ENCODE measurements at places on chromosomes 7 and 10.

DNA sequence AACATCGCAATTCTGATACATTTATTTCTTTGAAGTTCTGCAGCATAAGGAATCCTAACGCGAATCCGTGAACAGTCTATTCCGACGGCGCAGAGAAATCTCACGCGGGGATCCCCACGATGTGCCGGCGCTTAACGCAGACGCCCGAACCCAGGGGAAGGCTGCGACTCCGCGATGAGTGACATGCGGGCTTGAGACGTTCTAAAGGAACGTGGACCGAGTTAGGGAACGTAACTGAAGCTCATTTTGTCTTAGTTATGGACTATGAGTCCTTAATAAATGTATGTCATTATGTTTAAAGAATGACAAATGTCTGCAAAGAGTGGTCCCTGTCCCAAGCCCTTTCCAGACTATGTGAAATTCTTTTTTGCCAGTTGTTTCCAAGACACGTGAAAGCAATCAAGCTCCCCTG lies 995 bp upstream of the PARD3 start:
- H3K27ac ChIP-seq = peak overlapping the region; percentile 88
- H3K36me3 ChIP-seq = no peaks in the 10 kb centered on the region
- H3K27me3 ChIP-seq = no peaks in the 10 kb centered on the region
- H3K4me3 ChIP-seq = peak overlapping the region; percentile 94
- DNase-seq = no peak

GRCh38 chr10:91389636-91390512 lies 20.3 kb upstream of the HECTD2 start:
- H3K4me3 ChIP-seq = no peak overlapping the region
- no peaks in the 10 kb centered on the region for H3K36me3 ChIP-seq
- no peaks in the 10 kb centered on the region for H3K27me3 ChIP-seq
- H3K4me1 ChIP-seq = no peaks in the 10 kb centered on the region
- DNase-seq = no peak

- H3K27me3 ChIP-seq = no peaks in the 10 kb centered on the region
- H3K4me3 ChIP-seq = no peak within 1 kb of the TSS
- H3K27ac ChIP-seq = peak within 1 kb of the TSS; percentile 91
- no peak for DNase-seq
- no peaks in the 10 kb centered on the region for H3K36me3 ChIP-seq
These were observed at the start of gene CRYGN for GRCh38 chr7:151439855-151440798. Gene CRYGN, minus strand, starts transcription at chr7:151440141. Its CDS starts 224 bp downstream, at chr7:151439917.

GRCh38 chr10:30759423-30759822 lies 129.9 kb upstream of the LYZL2 start:
- no peaks in the 10 kb centered on the region for H3K36me3 ChIP-seq
- no peaks in the 10 kb centered on the region for H3K4me1 ChIP-seq
- H3K27ac ChIP-seq = no peak overlapping the region
- DNase-seq = no peak

- H3K27me3 ChIP-seq = no peaks in the 10 kb centered on the region
- H3K4me1 ChIP-seq = no peaks in the 10 kb centered on the region
- no peak overlapping the region for H3K4me3 ChIP-seq
- DNase-seq = no peak
These were observed 117.7 kb downstream of the BAMBI start for GRCh38 chr10:28794986-28795385.

- peak overlapping the region; percentile 51 for H3K4me3 ChIP-seq
- no peaks in the 10 kb centered on the region for H3K27me3 ChIP-seq
- no peaks in the 10 kb centered on the region for H3K36me3 ChIP-seq
- H3K27ac ChIP-seq = peak overlapping the region; percentile 76
- H3K4me1 ChIP-seq = no peaks in the 10 kb centered on the region
These were observed 1.3 kb downstream of the C10orf95 start for GRCh38 chr10:102450124-102450373.

- H3K36me3 ChIP-seq = no peaks in the 10 kb centered on the region
- H3K27ac ChIP-seq = peak overlapping the region; percentile 71
- no peak overlapping the region for H3K4me3 ChIP-seq
These were observed 13.9 kb downstream of the HDAC9 start for GRCh38 chr7:18509481-18509880.

Data from uterus (tissue), 4 donors.